ENCODE measurements at places on chromosomes 7 and 10. TPM values are rescaled to one million over a fixed set of nuclear protein-coding genes. Genes with fewer than 3 reads are reported as not detected.

The EIF5AL1 gene
- total RNA-seq, result 3.2 TPM

The GRID1 gene
- not detected for total RNA-seq

The PALD1 gene
- 0.48 TPM for total RNA-seq

The KAZALD1 gene
- total RNA-seq, result 1.3 TPM

The GSTO2 gene
- total RNA-seq, result 2.6 TPM

The GOLGA7B gene
- 0.87 TPM for total RNA-seq

The SEMA3A gene
- total RNA-seq, result 0.59 TPM

The SFR1 gene
- 16.8 TPM for total RNA-seq

The INA gene
- 0.14 TPM for total RNA-seq

The GARIN1A gene
- total RNA-seq, result not detected

The PIP gene
- not detected for total RNA-seq

The ARMS2 gene
- not detected for total RNA-seq

The LRRC18 gene
- total RNA-seq, result not detected

The TSPAN15 gene
- 3.1 TPM for total RNA-seq

The SVOPL gene
- total RNA-seq, result not detected

The MMRN2 gene
- total RNA-seq, result not detected

The CPN1 gene
- not detected for total RNA-seq

The FAM20C gene
- 0.80 TPM for total RNA-seq

The HOXA13 gene
- not detected for total RNA-seq

The CYP2W1 gene
- total RNA-seq, result not detected

The RNLS gene
- total RNA-seq, result 4.0 TPM

The GALNT17 gene
- not detected for total RNA-seq

The SPDYE5 gene
- not detected for total RNA-seq

The ADCY1 gene
- total RNA-seq, result 0.57 TPM

The LIPJ gene
- total RNA-seq, result not detected

The GPNMB gene
- not detected for total RNA-seq

The CLEC2L gene
- total RNA-seq, result not detected

The SHH gene
- not detected for total RNA-seq

The LRRD1 gene
- total RNA-seq, result not detected

The SYT15 gene
- 0.51 TPM for total RNA-seq

The NPSR1 gene
- total RNA-seq, result not detected

The OPN1SW gene
- not detected for total RNA-seq

The CNTNAP2 gene
- not detected for total RNA-seq

The NEBL gene
- not detected for total RNA-seq

The CCAR1 gene
- total RNA-seq, result 74.4 TPM

The GPR85 gene
- total RNA-seq, result not detected

The RTKN2 gene
- total RNA-seq, result 5.1 TPM

The FAM13C gene
- not detected for total RNA-seq

The CCDC172 gene
- not detected for total RNA-seq

The PIK3CG gene
- total RNA-seq, result 10.9 TPM

The DPP6 gene
- not detected for total RNA-seq

The EPDR1 gene
- 0.69 TPM for total RNA-seq

The NPTX2 gene
- total RNA-seq, result not detected

The PHKG1 gene
- total RNA-seq, result 3.0 TPM

The VGF gene
- not detected for total RNA-seq

The ELFN1 gene
- 0.12 TPM for total RNA-seq

The AKR1C4 gene
- not detected for total RNA-seq

The MPP7 gene
- total RNA-seq, result 12.8 TPM

The PKD1L1 gene
- total RNA-seq, result 0.17 TPM

The GPR26 gene
- not detected for total RNA-seq

The SCIN gene
- total RNA-seq, result 0.12 TPM

The EBF3 gene
- not detected for total RNA-seq

The TMEM196 gene
- total RNA-seq, result not detected

The KIAA1549 gene
- total RNA-seq, result 0.85 TPM

The FAM180A gene
- not detected for total RNA-seq

The AS3MT gene
- 0.85 TPM for total RNA-seq

The CHST15 gene
- total RNA-seq, result 0.05 TPM

The ZP3 gene
- total RNA-seq, result 20.4 TPM

Measured in activated CD4-positive, alpha-beta memory T cell treated with anti-CD3 and anti-CD28 coated beads for 36 hours (primary cell).